ENCODE measurements at places on chromosomes 2 and 18.

DNA sequence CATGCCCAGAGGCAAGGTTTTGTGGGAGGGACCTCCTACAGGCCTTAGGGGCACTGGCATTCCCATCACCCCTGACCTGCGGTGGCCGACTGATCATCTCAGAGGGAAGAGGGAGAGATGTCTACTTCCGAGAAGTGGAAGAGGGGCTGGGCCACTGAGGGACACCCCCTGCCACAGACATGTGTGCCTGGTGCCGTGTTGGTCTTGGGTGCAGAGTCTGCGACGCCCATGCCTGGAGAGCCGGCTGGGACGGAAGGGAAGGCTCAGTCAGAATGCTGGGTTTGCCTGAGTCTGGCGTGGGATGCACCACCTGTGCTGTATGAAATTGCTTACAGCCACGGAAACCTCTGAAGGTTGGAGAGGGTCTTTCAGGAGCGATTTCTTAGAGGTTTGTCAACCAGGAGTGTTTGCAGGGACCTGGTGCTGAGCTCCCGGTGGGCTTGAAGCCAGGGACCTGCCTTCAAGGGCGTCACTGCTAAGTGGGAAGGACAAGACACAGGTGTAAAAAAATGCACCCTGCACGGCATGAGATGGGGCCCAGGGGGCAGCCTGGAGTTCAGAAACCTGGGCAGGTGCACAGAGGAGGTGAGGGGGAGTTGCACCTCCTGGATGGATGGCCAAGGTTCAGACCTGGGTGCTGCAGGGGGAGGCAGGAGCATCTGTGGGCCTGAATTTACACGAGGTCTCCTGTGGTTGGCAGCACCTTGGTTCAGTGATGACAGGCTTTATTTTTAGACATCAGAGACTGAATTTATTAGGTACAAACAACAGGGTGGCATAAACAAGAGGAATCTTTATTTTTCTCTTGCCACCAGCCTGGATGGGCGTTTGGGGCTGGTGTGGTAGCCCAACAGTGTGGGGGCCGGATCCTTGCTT lies 100.3 kb downstream of the CTIF start:
- DNase-seq = no peak

GRCh38 chr2:140696449-140696848 lies 1434.4 kb downstream of the LRP1B start:
- no peak for DNase-seq

- DNase-seq = no peak
Measured at GRCh38 chr18:3709205-3709604, 259.2 kb downstream of the TGIF1 start.

DNA sequence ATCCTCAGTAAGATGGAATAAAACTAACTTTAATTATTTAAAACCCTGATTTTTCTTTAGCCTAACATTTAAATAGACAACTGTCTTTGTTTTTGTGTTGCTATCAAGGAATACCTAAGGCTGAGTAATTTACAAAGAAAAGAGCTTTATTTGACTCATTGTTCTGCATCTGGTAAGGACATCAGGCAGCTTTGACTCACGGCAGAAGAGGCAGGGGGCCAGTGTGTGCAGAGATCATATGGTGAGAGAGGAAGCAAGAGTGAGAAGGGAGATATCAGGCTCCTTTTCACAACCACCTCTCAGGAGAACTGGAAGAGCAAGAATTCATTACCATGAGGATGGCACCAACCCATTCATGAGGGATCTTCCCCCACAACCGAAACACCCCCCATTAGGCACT lies 64.6 kb upstream of the TFPI start:
- DNase-seq = no peak

DNA sequence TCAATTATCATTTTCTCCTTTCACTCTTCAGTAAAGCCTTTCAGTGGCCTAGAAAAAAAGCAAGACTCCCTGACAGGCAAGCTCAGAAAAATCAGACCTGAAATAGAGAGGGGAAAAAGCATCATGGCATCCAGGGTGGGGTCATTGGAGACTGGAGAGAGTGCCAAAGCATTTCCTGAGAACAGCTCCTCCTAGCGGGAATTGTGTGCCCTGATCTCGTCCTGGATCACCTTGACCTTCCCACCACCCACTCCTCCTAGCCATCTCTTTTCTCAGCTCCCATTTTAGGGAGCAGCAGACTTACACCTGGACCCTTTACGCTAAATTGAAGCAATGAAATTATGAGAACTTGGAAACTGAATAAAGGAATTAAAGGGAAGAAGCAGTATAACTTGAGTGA lies 176.6 kb downstream of the VWC2L start:
- no peak for DNase-seq

GRCh38 chr2:20217041-20217970 lies 7.6 kb downstream of the SDC1 start:
- DNase-seq = no peak

GRCh38 chr2:227351639-227352038 lies 26.6 kb downstream of the MFF start:
- DNase-seq = no peak

- no peak for DNase-seq
Measured at GRCh38 chr2:64852771-64853241, 136.4 kb upstream of the SLC1A4 start.

DNA sequence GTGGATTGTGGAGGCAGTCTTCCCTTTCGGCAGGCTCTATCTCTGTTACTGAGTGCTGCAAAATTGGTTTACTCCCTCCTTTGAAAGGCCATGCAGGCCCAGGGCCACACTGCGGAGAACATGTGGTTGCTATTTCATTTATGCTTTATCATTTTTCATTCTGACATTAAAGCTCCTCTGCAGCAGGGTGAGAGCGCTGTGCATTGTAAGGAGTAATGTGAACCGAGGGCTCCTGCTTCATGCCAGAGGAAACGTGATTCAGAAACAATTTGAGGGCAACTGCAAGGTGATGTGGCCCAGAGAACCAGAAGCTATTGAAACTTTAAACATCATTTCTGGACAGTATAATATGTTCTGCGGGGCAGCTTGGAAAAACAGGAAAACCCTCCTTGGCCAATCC lies 341.6 kb upstream of the NT5C1B start:
- no peak for DNase-seq

DNA sequence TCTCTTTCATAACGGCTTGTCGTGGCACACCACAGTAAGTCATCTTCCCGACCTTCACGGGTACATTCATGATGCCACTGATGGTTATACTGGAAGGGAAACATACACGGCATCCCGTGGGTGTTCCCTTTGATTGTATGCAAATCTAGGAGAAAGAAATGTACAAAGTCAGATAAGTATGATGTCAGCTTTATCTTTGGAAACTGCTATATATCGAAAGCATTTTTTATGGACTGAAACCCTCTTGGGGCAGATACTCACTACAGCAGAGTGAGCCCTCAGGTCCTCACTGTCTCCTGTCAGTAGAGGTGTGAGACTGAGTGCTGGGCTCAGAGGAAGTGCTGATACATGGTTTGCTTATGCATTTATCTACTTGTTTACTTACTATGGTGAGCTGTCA lies 20.4 kb downstream of the PLA2R1 start:
- DNase-seq = no peak

GRCh38 chr18:69628774-69629359 lies 228.2 kb downstream of the DOK6 start:
- DNase-seq = no peak

DNA sequence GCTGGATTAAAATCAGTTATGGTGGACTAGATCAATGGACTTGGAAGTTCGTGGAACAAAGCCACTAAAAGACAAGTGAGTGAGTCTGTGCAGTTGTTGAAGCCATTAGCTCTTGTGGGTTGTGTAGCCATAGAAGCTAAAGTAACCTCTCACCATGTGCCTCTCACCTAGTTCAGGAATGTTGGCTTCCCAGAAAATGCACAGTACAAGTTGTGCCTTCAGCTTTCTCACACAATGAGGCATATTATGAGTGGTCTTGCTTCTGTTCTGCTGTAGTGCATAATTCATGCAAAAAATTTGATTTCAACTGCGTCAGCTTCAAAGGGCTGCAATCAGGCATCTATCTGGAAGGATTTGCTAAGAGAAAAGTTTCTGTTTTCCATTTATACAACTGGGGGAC lies 26.2 kb downstream of the CERS6 start:
- no peak for DNase-seq

GRCh38 chr18:57983965-57984364 lies 60.1 kb upstream of the NEDD4L start:
- no peak for DNase-seq

DNA sequence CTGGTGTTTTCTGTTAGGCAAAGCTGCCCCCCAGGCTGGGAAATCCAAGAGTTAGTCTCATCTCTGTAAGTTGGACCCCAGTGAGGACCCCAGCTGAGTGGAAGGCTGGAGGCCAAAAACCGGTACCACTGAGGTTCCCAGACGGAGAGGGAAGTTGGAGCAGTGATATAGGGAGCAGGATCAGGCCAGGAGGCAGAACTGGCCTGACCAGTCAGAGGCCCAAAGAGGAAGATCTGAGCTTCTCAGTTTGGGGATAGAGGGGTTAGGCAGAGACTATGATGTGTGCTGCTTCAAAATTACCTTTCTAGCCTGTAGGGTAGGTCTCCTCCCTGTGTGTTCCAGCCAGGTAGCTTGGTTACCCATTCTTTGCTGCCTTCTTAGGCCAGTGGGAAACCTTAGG lies 4.6 kb upstream of the RNF181 start:
- DNase-seq = no peak

- no peak for DNase-seq
Measured at GRCh38 chr18:12306752-12307700, 1.0 kb upstream of the TUBB6 start.

- DNase-seq = no peak
Measured at GRCh38 chr2:151620761-151621160, 113.5 kb downstream of the NEB start.

DNA sequence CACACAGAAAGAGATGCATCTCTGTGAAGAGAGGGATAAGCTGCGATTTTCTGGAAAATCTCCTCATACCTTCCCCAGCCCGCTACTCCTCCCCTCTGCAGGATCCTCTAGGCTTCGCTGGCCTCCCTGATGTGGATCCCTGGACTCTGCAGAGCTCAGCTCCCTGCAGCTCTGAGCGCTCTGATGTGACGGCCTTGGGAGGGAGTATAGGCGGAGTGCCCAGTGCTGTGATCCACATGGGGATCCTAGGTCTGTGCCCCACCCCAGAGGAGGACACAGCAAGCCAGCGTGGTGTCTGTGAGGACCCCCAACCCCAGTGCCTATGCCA lies 111.0 kb downstream of the GYPC start:
- DNase-seq = no peak

DNA sequence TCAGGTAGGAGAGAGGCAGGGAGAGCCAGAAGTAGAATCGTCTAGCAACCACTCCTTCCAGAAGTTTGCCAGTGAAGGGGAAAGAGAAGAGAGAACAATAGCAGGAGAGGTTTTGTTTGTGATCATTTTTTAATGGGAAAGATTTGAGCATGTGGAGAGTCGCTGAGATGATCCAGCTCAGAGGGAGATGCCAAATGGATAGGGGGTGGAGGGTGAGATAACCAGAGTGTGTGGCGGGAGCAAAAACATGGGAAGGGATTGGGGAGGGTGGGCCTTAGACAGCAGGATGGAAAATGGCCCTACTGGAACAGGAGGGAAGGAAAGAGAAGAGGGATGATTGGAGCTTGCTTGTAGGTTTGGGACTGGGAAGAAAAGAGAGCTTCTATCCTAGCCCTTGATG lies 269.8 kb downstream of the GLI2 start:
- DNase-seq = no peak

- DNase-seq = no peak
Measured at GRCh38 chr18:31658670-31659575, 25.5 kb downstream of the B4GALT6 start.
